ENCODE measurements at places on chromosomes 1 and 21. TPM values are rescaled to one million over a fixed set of nuclear protein-coding genes. Genes with fewer than 3 reads are reported as not detected.
A peak's percentile ranks its signal among the peaks of the same experiment; 100 is the strongest.

DNA sequence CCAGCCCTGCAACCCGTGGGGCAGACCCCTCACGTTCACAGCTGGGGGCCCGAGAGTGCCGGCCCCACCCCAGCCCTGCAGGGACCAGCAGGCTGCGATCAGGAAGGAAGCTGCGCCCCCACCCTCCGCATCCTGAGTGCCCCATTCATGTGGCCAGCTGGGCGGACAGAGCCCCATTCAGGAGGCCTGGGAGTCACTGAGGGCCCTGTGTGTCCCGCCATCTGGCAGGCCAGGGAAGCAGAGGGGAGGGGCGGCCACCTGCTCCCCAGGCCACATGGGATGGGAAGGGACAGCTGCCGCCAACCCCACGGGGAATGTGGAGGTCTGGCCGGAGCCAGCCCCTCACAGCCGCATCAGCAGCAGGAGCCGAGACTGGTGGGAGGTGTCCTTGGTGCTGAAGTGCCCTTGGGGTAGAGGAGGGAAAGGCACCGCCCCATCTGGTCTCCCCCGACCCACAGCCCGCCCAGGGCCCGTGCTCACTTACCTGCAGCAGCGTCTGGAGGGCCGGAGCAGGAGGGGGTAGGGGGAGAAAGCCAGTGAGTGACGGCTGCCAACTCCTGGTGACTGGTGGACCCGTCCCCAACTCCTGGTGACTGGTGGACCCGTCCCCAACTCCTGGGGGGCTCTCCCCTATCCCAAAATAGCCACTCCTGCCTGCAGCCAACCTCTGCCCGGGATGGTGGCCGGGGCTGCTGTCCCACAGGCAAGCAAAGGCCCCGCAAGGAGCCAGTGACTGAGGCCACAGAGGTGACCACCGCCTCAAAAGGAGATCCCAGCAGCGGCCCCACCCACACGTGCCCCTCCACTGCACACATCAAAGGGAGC, 8.7 kb downstream of the ACAP3 start:
- peak; percentile 92 for DNase-seq

AK4 gene
- total RNA-seq = 18.3 TPM

- peak; percentile 38 for DNase-seq
Measured at GRCh38 chr1:184792450-184792969, 37.9 kb upstream of the EDEM3 start.

VPS26C gene
- total RNA-seq = 46.6 TPM

GRCh38 chr1:14546416-14546815, 52.1 kb upstream of the KAZN start:
- no peak for DNase-seq

PSMA5 gene
- 25.7 TPM for total RNA-seq

GRCh38 chr1:20166051-20166450, 19.8 kb upstream of the UBXN10 start:
- no peak for DNase-seq

All from tongue (tissue), 3 donors.